ENCODE measurements at places on chromosomes 7 and 10.

DNA sequence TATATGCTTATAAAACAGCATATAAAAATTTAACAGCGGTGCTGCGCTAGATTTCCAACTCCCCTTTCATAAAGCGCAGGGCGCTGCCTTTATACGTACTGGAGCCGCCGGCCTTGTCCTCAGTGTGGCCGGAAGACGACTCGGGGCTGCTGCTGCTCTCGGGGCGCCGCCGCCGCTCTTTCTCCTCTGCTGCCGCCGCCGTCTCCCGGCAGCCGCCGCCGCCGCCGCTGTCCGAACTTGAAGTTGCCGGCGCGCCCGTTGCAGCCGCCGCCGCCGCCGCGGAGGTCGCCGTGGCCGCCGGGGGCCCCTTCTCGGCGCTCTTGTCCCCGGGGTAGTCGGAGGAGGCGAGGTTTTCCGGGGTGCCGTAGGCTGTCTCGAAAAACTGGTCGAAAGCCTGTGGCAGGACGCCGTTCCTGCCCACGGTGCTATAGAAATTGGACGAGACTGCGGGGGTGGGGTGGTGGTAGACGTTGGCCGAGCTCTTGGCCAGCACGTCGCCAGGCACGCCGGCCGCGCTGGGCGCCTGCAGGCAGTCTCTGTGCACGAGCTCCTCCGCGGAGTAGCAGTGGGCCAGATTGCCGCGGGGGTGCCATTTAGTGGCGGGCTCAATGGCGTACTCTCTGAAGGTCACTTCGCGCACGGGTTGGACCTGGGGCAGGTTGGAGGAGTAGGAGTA lies 557 bp downstream of the HOXA11 start:
- DNase-seq: peak; percentile 42

DNA sequence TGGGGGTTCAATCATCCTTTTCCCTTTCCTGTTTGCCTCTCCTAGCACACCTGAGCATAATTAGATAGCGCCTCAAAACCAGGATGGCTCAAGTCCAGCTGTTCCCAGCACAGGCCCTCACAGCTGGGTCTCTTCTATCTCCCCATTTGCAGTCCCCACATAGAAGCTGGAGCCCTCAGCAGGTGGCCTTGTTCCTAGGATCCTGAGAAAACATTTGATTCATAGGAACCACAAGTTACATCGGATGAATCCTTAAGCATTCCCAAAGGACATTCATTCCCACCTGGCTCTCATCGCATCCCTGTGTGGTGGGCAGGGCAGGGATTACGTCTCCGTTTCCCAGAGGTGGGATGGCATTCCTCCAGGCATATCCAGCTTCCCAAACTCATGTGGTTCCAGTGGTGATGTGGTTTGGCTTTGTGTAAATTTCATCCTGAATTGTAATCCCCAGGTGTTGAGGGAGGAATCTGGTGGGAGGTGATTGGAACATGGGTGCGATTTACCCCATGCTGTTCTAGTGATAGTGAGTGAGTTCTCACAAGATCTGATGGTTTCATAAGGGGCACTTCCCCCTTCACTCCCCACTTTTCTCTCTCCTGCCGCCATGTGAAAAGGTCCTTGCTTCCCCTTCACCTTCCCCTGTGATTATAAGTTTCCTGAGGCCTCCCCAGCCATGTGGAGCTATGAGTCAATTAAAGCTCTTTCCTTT lies 49.8 kb upstream of the LEP start:
- DNase-seq: no peak

DNA sequence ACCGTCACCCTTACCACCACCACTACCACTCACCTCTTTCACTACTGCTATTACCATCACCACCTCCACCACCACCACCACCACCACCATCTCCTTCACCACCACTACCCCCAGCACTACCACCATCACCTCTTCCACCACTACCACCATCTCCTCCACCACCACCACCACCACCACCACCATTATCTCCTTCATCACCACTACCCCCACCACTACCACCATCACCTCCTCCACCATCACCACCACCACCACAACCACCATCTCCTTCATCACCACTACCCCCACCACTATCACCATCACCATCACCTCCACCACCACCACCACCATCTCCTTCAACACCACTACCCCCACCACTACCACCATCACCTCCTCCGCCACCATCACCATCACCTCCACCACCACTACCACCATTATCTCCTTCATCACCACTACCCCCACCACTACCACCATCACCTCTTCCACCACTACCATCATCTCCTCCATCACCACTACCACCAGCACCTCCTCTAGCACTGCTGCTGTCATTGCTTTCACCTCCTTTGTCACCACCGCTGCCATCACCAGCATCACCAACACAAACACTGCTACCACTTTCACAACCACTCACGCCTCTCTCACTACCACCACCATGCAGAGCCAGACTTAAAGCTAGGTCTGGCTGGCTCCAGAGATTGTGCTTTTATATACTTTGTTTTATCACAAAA lies 109.3 kb downstream of the ICA1 start:
- DNase-seq: no peak

- DNase-seq: peak; percentile 49
Measured at GRCh38 chr7:147245274-147245673, 1128.7 kb downstream of the CNTNAP2 start.

- DNase-seq: no peak
Measured at GRCh38 chr10:116311016-116311415, 13.2 kb upstream of the CCDC172 start.

DNA sequence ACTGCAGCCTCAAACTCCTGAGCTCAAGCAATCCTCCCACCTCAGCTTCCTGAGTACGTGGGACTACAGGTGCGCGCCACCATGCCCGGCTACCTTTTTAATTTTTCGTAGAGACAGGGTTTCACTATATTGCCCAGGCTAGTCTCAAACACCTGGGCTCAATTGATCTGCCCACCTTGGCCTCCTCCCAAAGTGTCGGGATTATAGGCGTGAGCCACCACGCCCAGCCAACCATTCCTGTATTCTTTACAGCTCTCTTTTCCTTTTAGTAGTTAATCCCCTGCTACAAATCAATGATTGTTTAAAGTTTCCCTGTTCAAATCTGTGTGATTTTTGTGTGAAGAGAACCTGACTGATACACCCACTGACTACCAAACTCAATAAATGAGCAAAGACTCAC lies 75.4 kb upstream of the SVIL start:
- DNase-seq: no peak

- peak; percentile 68 for DNase-seq
Measured at GRCh38 chr7:41977151-41977651, 259.8 kb downstream of the GLI3 start.
